ENCODE measurements at places on chromosomes 5 and 9.

- DNase-seq, result no peak
Measured at GRCh38 chr5:141951332-141951781, 6.6 kb downstream of the PCDH12 start.

DNA sequence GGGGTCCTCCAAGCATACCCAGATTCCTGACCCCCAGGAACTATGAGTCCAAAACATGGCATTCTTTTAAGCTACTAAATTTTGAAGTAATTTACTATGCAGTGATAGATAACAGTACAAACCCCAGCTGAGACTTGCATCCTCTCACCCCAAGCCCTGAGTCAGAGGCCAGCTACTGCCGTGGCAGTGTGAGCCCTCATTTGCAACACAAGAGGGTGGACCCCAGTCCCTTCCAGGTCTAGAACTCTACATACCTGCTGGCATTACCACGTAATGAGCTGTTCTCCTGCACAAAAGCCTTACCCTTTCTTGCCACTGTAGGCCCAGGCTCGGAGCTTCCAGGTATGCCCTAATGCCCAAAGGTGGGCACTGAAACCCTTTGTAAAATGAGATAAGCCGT lies 108.6 kb upstream of the ERCC6L2 start:
- DNase-seq, result no peak

DNA sequence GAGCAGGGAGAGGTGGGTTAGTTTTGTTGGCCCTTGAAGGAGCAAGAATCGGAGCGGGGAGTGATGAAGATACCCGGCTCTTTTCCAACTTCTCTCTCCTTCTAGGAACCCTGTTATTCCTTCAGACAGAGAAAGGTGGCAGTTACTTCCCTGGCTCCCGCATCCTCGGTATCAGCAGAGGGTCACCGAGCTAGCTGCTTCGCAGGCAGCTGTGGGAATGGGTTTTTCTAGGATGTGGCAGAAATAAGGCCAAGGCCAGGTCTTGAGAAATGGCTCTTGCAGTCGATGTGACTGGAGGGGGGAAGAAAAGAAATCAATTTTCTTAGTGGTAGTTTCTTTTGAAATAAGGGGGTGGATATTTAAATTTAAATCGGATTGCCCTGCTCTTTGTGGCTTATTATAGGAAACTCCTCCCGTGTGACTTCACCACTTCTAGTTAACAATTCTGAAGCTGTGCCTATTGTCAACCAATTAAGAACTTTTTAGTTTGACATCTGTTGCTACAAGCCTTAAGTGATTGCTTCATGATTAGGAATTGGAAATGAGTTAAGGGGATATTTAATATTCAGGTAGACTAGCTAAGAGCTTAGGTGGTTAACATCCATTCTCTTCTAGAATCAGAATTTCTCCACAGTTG lies 1.4 kb downstream of the SAP30L start:
- no peak for DNase-seq

GRCh38 chr5:107958861-107959260 lies 288.1 kb upstream of the EFNA5 start:
- DNase-seq, result no peak

- no peak for DNase-seq
Measured at GRCh38 chr5:133683646-133684596, 71.6 kb upstream of the FSTL4 start.

- DNase-seq, result no peak
Measured at GRCh38 chr5:145141534-145141933, 693.6 kb downstream of the PRELID2 start.

GRCh38 chr5:79200573-79201183 lies 35.3 kb upstream of the JMY start:
- DNase-seq, result no peak

DNA sequence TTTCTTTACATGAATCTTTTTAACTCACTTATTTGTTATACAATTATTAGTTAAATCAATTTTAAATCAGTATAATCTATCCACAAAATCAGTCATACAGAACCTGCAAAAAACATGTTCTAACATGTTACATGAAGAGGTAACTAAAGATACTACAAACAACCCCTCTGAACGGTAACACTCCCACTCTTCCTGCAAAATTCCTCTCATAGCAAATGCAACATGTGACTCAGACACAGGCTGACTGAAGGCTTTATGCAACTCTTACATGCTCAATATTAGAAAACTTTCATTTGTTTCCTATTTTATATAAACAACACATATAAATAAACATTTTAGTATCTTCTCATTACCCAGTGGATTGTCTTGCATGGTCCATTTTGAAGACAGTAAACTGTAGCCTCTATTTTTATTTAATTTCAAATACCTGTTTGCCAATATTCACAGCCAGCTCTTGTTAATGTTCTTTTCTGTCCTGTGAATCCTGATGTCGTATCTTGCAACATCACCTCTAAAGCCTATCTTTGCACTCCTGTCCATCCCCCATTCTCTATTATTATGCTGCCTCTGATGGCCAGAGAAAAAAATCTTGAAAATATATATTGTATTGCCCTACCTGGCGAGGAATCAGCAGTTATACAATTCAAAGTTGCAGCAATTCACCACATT lies 100.5 kb upstream of the CCDC152 start:
- no peak for DNase-seq

- DNase-seq, result no peak
Measured at GRCh38 chr5:98474782-98475181, 298.7 kb upstream of the RGMB start.

DNA sequence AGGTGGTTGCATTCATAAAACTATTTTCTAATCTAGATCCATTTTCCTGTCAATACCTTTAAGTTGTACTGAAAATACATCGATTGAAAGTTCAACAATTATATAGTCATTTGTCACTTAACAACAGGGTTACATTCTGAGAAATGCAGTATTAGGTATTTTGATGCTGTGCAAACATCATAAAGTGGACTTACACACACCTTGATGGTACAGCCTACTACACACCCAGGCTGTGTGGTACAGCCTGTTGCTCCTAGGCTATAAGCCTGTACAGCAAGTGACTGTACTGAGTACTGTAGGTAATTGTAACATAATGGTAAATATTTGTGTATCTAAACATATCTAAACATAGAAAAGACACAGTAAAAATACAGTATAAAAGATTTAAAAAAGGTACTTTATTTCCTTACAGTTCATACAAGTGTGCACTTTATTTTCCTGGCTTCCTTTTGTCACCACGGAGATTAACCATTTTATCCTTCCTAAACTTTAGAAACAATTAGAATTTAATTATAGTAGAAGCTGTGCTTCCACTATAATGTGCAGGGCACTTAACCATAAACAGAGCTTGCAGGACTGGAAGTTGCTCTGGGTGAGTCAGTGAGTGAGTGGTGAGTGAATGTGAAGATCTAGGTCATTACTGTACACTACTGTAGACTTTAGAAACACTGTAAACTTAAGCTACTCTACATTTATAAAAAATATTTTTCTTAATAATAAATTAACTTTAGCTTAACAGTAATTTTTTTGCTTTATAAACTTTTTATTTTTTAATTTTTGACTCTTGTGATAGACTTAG lies 42.9 kb upstream of the MEF2C start:
- DNase-seq, result no peak

DNA sequence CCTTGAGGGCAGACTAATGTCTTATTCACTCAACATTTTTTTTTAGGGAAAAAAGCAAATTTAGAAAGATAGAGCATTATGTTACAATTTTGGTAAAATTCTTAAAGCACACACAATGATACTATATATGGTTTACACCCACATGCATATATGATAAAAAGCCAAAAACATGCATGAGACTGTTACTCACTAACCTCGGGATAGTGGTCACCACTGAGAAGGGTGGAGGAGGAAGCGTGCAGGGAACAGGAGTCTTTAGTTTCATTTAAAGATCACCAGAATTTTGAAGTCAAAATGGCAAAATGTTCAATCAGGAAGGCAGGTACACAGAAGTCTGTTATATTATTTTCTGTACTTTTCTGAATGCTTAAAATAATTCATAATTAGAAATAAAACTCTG lies 9.2 kb downstream of the ARL15 start:
- DNase-seq, result no peak

DNA sequence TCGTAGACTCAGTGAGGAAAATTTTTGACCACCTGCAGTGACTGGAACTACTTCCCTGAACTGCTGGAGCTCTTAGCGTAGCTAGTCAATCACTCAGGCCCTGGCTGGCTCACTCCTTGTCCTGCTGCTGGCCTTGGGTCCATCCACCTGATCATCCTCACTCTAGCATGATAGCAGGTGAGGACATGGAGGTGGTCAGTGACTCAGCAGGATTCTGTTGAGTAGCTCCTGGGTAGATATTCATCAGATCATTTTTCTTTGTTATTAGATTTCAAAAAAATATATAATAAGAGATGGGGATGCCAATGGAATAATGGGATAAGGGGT lies 25.0 kb upstream of the SEMA4D start:
- no peak for DNase-seq

GRCh38 chr9:91766315-91767069 lies 183.5 kb downstream of the ROR2 start:
- DNase-seq, result no peak

GRCh38 chr5:150989695-150990094 lies 30.7 kb upstream of the GPX3 start:
- DNase-seq, result no peak

DNA sequence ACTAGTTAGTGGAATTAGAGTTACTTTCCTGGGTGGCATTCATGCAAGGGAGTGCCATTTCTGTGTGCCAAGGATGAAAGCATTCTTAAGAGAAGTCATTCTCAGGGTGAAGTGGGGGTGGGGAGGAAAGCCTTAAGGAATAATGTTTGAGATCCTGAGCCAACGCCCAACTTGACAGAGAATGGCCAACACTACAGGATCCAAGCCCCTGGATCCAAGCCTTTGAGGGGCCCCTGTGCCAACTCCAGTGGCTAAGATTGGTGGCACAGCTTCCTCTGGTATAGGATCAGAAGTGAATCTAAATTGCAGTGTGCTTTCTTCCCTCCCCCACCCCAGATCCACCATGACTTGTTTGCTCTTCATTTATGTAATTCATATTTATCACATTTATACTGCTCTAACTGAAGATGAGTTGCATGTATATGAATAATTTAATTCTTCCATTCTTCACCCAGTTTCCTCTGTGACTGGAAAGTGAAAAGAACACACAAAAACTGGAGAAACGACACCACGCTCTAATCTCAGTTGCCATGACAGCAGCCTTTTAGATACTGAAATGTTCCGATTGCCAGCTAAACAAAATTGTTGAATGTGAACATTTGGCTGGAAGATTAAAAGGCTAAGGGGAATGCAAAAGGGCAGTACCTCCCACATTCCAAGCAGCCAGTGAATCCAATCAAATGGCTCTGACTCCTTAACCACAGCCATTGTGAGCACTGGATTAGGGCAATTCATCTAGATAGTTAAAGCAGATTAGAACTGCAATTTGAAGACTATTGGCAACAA lies 4.5 kb downstream of the ZNF608 start:
- DNase-seq, result no peak

Measured in stimulated activated CD8-positive, alpha-beta memory T cell treated with anti-CD3 and anti-CD28 coated beads, Interleukin-15, amount 100 ng/mL, for 24 hours (primary cell).